ENCODE measurements at places on chromosomes 4 and X.

DNA sequence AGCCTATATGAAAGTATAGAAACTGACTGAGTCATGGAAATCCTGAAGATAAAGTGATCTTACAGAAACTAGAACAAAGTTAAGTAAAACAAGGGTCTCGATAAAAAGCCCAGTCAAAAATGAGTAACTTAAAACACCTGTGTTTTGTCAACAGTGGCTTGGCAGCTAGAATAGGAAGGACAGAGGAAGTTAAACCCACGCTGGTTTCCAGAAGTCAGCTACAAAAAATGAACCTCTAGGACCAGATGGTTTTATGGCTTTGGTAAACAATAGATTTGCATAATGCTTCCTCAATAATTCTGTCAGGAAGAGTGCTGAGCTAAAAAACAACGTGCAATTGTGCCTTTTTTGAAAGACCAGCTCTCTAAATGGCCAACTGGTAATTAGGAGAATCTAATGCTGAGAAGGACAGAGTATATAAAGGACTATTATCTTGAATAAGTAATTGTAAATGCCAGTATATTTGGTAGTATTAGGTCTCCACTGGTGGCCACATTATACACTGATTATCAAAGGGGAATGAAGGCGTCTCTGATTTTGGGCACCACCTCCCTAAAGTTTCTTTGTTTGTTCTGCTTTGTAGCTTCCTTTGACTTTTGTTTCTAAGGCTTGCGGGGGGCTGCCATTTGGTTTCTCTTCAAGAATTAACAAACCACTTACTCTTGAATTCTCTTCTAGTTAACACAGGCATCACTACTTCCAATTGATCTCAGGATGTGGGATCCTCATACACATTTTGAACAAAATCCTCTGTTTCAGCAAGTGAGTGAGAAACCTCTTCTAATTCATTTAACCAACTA is 72.2 kb upstream of the PPP3CA start:
- H3K27me3 ChIP-seq: no peaks in the 10 kb centered on the region
- no peaks in the 10 kb centered on the region for H3K4me1 ChIP-seq
- H3K4me3 ChIP-seq: no peak overlapping the region
- H3K36me3 ChIP-seq: no peaks in the 10 kb centered on the region
- DNase-seq: no peak
- H3K27ac ChIP-seq: no peak overlapping the region

GRCh38 chr4:32544846-32545245 is 1824.7 kb downstream of the PCDH7 start:
- no peak overlapping the region for H3K27ac ChIP-seq
- DNase-seq: no peak
- H3K36me3 ChIP-seq: no peaks in the 10 kb centered on the region
- no peak overlapping the region for H3K4me3 ChIP-seq

GRCh38 chrX:12223650-12224049 is 85.4 kb downstream of the FRMPD4 start:
- no peaks in the 10 kb centered on the region for H3K27me3 ChIP-seq
- DNase-seq: no peak
- H3K4me1 ChIP-seq: no peaks in the 10 kb centered on the region

GRCh38 chr4:53706422-53707032 is 115.2 kb upstream of the LNX1 start:
- H3K27ac ChIP-seq: no peak overlapping the region
- H3K4me1 ChIP-seq: no peaks in the 10 kb centered on the region
- no peaks in the 10 kb centered on the region for H3K27me3 ChIP-seq
- DNase-seq: peak; percentile 27
- no peak overlapping the region for H3K4me3 ChIP-seq
- no peaks in the 10 kb centered on the region for H3K36me3 ChIP-seq

DNA sequence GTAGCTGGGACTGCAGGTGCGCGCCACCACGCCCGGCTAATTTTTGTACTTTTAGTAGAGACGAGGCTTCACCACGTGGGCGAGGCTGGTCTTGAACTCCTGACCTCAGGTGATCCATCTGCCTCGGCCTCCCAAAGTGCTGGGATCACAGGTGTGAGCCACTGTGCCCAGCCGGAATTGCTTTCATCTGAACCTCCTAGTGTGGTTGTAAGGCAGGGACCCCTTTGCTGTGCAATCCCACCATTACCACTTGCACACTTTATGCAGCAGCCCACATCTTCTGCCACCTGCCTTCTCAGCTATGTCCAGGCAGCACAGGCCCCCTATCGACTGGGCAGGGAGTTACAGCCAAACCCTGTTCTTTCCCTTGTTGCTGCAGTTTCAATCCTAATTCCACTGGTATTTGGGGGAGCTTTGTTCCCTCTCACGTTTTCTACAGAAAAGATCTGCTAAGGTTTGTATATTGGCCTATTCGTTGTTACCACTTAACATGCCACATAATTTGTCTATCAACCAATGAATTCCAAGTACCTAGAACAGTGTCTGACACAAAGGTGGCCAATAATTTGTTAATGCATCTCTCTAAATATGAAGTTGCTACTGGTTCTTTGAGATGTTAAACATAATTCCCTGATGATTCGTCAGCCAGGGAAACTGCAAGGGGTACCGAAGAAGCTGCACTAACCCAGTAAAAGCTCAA is 6.5 kb downstream of the RPL39 start:
- no peak for DNase-seq
- no peak overlapping the region for H3K27ac ChIP-seq
- no peaks in the 10 kb centered on the region for H3K27me3 ChIP-seq
- H3K4me3 ChIP-seq: no peak overlapping the region
- no peaks in the 10 kb centered on the region for H3K4me1 ChIP-seq
- peaks cover 8% of the 10 kb centered on the region for H3K36me3 ChIP-seq

DNA sequence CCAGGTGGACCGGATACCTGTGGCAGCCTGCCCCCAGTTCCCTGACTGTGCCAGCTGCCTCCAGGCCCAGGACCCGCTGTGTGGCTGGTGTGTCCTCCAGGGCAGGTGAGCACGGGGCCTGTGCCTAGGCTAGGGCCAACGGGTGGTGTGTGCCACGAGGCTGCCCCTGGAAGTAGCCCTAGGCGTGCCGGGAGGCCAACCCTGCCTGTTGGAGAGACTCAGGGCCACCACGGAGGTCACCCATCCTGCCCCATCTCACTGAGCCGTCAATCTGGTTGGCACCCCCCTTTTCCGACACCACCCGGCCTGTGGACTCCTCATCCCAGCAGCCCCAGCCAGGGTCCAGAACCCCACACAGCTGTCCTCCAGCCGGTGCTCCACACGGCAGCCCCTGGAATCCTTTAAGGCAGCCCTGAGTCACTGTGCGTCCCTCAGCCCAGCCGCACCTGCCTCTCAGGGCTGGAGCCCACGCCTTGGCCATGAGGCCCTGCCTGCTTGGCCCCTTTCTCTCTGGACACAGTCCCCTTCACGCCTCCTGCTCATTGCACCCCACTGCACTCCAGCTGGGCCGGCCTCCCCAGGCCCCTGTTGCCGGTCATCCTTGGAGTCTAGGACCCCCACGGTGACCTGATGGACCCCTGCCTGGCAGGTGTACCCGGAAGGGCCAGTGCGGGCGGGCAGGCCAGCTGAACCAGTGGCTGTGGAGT is 5.3 kb downstream of the PLXNB3 start:
- no peaks in the 10 kb centered on the region for H3K27me3 ChIP-seq
- DNase-seq: no peak
- no peak overlapping the region for H3K27ac ChIP-seq
- H3K36me3 ChIP-seq: no peaks in the 10 kb centered on the region
- H3K4me1 ChIP-seq: no peaks in the 10 kb centered on the region

GRCh38 chrX:85012098-85012497 is 8.4 kb downstream of the APOOL start:
- no peak for DNase-seq
- H3K27ac ChIP-seq: no peak overlapping the region
- no peaks in the 10 kb centered on the region for H3K4me1 ChIP-seq
- no peak overlapping the region for H3K4me3 ChIP-seq

- H3K27ac ChIP-seq: no peak overlapping the region
- H3K36me3 ChIP-seq: no peaks in the 10 kb centered on the region
- H3K27me3 ChIP-seq: no peaks in the 10 kb centered on the region
- no peak for DNase-seq
These were observed 24.9 kb upstream of the GPC4 start for GRCh38 chrX:133440081-133440796.

- no peaks in the 10 kb centered on the region for H3K36me3 ChIP-seq
- no peak for DNase-seq
- H3K27ac ChIP-seq: no peak overlapping the region
- H3K4me1 ChIP-seq: no peaks in the 10 kb centered on the region
These were observed 12.4 kb downstream of the ZDHHC9 start for GRCh38 chrX:129831091-129831885.

DNA sequence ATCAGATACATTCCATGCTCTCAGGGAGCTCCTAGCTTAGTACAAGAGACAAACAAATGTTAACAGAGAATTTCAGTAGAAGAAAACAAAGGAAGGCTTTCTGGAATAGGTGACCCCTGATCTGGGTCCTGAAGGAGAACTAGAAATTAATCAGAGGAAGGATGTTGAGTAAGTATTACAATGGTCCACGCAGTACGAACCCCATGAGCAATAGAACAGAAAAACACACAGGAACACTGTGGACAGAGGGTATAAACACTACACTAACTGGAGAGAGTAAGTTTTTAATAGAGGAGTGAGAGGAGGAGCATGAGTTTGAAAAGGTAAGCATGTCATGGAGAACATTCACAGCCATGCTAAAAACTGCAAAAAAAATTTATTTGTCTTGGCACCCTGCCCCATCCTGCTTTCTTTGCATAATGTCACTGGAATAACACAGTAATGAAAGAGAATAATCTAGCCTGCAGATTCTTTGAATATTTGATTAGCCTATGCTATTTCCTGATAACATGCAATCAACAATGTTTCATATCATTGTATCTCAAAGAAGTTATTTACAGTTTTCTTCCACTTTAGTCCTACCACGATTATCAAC is 140.3 kb upstream of the ZXDB start:
- H3K4me3 ChIP-seq: no peak overlapping the region
- H3K27ac ChIP-seq: no peak overlapping the region
- H3K4me1 ChIP-seq: no peaks in the 10 kb centered on the region
- no peaks in the 10 kb centered on the region for H3K36me3 ChIP-seq
- DNase-seq: no peak

GRCh38 chrX:105297041-105297440 is 76.5 kb upstream of the TEX13A start:
- DNase-seq: no peak
- no peaks in the 10 kb centered on the region for H3K27me3 ChIP-seq
- no peaks in the 10 kb centered on the region for H3K4me1 ChIP-seq
- no peaks in the 10 kb centered on the region for H3K36me3 ChIP-seq
- no peak overlapping the region for H3K27ac ChIP-seq

- peaks cover 6% of the 10 kb centered on the region for H3K36me3 ChIP-seq
- DNase-seq: no peak
- H3K27me3 ChIP-seq: no peaks in the 10 kb centered on the region
- H3K4me3 ChIP-seq: no peak overlapping the region
- H3K4me1 ChIP-seq: no peaks in the 10 kb centered on the region
These were observed 1002.3 kb downstream of the FAM133A start for GRCh38 chrX:94676285-94676684.

DNA sequence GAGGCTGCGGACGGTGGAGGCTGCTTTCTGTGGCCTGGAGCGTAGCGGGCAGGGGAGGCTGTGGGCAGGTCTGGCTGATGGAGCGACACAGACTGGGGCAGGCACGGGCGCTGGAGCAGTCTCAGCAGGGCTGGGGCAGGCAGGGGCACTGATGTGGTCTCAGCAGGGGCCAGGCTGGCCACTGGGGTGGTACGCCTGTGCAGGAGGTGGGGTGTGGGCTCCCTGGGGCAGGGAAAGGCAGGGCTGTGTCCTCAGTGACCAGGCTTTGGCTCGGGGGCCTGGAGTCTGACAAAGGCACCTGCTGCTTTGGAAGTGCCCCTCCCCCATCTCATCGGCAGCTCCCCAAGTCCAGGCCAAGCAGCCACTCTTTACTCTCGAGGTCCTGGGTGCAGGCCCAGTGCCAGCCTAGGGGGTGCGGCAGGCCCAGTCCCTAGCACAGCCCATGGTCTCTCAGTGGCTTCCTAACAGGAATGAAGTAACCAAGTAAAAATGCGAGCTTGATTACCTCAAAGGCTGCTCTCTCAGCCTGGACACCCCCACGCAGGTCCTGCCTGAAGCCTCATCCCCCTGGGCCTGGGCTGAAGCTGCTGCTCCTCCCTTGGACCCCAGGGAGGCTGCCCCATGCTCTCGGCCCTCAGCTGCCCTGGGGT is 55.5 kb downstream of the ADRA2C start:
- no peak for DNase-seq
- no peaks in the 10 kb centered on the region for H3K36me3 ChIP-seq
- H3K27me3 ChIP-seq: no peaks in the 10 kb centered on the region
- no peak overlapping the region for H3K27ac ChIP-seq

DNA sequence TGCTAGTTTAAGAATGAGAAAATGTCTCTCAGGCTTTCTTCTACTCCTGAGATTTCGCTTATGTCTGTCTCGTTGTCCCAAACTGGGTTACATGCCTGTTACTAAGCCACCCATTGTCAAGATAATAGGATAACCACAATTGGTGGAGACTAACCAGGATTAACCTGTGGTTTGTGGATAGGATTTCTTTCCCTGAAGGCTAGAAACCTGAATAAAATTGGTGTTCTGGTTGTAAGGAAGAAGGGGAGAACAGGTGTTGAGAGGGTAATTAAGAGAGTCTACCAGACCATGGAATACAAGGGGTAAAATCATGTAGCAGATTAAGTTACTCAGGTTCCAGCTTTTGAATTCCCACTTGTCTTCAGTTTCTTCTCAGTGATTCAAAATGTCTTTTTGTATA is 225.4 kb downstream of the CPE start:
- no peaks in the 10 kb centered on the region for H3K27me3 ChIP-seq
- H3K36me3 ChIP-seq: no peaks in the 10 kb centered on the region

- no peaks in the 10 kb centered on the region for H3K27me3 ChIP-seq
- no peak for DNase-seq
- no peaks in the 10 kb centered on the region for H3K36me3 ChIP-seq
- H3K4me3 ChIP-seq: no peak overlapping the region
- H3K27ac ChIP-seq: no peak overlapping the region
These were observed 64.8 kb upstream of the RBPJ start for GRCh38 chr4:26255989-26256388.

DNA sequence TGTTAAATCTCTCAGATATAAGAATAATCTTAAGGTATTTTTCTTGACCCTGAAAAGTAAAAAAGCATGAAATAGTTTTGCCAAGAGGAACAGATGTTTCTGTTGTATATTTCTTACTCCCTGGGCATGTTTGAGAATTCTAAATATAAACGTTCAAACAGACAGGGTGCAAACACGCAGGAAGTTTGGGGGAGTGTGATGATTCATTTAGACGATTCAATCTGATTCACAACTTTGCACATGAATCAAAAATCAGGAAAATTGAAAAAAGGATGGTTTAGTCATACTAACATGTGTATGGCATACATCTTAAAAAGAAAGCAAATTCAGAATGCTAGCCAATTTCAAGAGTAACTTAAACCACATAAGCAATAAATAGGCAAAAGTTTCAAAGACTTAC is 340.3 kb upstream of the GRID2 start:
- no peak for DNase-seq
- H3K4me1 ChIP-seq: no peaks in the 10 kb centered on the region
- H3K27me3 ChIP-seq: no peaks in the 10 kb centered on the region
- no peak overlapping the region for H3K27ac ChIP-seq
- no peaks in the 10 kb centered on the region for H3K36me3 ChIP-seq

Measured in iPS DF 6.9 (cell line).